ENCODE measurements at places on chromosomes 2 and 18.

DNA sequence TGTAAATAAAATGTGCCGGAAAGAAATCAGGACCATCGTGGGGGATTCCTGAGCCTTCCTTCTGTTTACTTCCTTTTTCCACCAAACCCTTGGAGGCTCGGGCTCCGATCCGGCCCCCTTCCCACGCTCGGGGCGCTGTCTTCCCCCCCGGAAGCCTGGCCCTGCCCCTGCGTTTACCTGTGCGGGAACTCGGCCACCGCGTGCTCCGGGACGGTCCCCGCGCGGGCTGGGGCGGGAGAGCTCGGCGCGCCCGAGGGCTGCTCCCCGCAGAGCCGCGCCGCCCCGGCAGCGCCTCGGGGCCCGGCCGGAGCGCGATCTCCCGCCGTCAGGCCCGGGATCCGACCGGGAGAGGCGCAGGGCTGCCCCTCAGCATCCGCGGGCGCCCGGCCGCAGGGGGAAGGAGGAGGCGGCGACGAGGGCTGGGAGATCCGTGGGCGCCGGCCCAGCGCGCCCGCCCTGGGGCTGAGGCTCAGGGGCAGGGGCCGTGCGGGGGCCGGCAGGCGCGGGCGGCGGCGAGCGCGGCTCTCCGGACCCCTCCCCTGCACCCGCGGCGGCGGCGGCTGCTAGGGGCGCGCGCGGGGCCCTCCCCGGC, 435 bp downstream of the ADCY3 start:
- DNase-seq: no peak

- DNase-seq: no peak
Observed at GRCh38 chr18:63245600-63245999, 74.0 kb downstream of the BCL2 start.

GRCh38 chr2:103809415-103809814, 1044.5 kb upstream of the POU3F3 start:
- no peak for DNase-seq

GRCh38 chr2:84741182-84741822, 139.6 kb downstream of the TRABD2A start:
- no peak for DNase-seq

GRCh38 chr2:143399631-143400069, 270.4 kb downstream of the ARHGAP15 start:
- no peak for DNase-seq

DNA sequence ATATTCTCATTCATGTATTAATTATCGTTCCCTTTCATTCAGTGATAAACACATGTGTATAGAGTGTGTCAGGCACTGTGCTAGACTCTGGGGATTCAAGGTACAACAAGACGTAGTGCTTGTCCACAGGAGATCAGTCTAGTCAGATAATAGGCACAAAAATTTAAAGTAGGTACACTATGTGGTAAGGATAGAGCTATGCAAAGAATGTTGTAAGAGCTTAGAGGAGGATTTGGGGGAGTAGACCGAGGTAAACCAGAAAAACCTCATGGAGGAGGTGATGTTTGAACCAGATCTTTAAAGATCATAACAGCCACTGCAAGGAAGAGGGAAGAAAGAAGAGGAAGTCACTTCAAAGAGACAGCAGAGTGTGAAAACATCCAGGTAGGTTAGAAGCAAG, 256.9 kb upstream of the DDX18 start:
- DNase-seq: no peak

GRCh38 chr2:230317366-230317765, 9.6 kb upstream of the SP140L start:
- DNase-seq: no peak
